Neural crest cell (in vitro differentiated cells): ENCODE measurements at places on chromosomes 5 and 9. TPM values are rescaled to one million over a fixed set of nuclear protein-coding genes. Genes with fewer than 3 reads are reported as not detected.

GRCh38 chr5:83095957-83096539 lies 18.7 kb downstream of the XRCC4 start:
- DNase-seq, result no peak

DNA sequence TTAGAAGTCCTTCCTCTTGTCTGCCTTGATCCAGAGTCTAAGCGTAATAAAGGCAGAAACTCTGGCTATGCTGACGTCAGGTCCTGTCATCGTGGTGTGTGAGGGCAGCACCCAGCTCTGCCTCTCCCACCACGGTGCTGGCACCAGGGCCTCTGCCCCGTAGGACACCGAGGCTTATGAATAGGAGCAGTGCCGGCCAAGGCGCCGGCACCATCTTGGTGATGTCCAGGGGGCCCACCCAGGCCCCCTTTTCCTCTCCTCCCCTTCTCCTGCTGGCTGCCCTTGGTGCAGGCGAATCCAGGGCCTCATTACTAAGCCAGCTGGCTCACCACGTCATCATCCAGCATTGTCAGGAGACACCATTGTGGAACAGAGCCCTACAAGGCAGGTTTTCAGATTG lies 252.3 kb downstream of the FANCC start:
- DNase-seq, result no peak

DNA sequence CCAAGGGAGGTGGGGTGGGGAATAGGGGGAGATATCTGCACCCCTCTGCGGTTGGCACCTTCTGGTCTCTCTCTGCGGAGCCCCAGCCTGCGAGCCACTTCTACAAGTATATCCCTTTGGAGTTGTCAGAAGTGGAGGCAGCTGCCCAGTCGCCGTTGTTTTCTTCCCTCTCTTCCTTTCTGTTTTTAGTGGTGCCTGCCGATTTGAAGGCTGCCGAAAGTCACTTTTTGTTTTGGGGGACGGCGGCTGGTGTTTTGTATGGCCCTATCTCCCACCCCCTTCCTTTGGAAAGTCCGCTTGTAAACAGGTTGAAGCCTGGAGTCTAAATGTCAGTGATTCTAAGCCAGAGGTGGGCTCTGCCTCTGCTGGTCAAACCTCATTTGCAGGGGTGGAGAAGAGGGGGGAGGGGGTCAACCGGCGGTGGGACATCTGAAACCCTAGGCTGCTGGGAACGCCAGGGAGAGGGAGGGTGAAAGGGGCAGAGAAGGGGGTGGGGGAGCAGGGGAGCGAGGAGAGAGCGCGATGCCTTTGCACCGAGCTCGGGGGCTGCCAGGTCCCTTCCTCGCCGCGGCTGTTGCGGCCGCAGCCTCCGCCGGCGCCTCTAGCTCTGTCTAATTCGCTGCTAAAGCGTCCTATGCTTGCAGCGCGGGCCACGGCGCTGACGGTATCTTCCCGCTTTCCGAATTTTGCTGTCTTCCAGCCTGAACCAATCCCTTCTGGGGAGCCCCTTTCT lies at the start of gene FGF10:
Gene FGF10 (minus strand): TSS at position 331 of the 733 bp plus-strand sequence. CDS start 738 bp downstream, outside the sequence.
- peak; percentile 41 for DNase-seq

DNA sequence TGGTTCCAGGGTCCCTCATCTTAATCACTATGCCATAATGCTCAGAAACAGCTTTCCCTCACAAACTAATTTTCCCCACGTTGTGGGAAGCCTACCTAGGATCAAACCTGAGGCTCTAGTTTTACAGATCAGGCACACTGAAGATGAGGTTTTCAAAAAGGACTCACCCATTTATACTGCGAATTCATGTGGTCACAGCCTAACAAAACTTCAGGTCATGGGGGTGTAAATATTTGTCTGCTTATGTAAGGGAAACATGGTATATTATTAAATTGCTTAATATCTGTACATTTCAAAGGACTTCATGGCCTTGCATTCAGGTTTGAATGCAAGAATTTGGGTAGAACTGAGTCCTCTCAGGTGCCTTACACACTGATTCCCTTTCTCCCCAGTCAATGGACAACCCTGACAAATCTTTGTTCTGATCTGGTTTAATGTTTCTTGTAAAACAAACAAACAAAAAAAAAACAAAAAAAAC lies 12.1 kb downstream of the ZFAND5 start:
- DNase-seq, result no peak

DNA sequence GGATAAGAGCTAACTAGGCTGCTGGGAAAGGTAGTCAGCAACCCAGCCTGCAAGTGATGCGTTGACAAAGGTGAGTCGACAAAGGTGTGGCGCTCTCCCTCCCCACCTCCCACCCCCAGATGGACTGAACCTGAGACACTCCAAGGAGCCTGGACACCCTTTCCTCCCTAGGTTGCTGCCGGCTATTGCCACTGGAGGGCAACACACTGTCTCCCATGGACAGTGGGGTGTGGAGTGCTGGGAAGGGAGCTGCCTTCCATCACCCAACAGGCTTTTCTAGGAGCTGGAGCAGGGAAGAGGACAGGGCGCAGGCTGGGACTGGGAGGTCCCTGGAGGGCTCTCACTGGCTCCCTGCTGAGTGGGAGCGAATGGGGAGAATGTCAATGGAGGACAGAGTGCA lies 75.4 kb upstream of the ARAP3 start:
- peak; percentile 22 for DNase-seq

- no peak for DNase-seq
Observed at GRCh38 chr5:40074826-40075225, 604.9 kb upstream of the PTGER4 start.

GRCh38 chr5:58455066-58455465 lies 4.8 kb downstream of the PLK2 start:
- no peak for DNase-seq

Gene HAVCR2
- total RNA-seq, result 0.19 and 0.55 TPM in 2 replicates
